Mesothelial cell of epicardium (in vitro differentiated cells): ENCODE measurements at places on chromosomes 5 and 9. TPM values are rescaled to one million over a fixed set of nuclear protein-coding genes. Genes with fewer than 3 reads are reported as not detected.

DNA sequence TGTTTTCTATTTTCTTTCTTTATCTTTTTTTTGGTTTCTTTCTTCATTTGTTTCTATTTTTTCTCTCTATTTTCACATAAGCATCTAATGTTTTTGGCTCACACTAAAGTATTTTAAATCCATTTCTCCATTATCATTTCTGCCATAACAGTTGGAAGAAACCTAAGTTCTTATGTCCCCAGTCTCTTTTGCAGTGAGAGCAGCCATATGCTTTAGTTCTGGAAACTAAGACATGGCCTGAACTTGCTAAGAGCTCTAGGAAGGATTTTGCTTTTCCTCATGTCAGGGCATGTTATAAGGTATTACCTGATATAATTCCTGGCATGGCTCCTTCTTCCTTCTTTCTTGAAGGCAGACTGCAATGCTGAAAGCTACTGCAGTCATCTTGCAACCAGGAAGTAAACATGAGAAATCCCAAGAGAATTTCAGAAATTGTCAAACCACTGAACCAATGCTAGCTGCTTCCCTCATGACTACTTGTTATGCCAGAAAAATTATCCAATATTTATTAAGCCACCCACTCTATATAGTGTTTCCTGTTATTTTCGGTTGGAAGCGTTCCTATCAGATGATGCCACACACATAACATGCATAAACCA, 171.1 kb downstream of the TAF11L14 start:
- no peak for DNase-seq

BRINP1 gene
- total RNA-seq, result 11.4 to 13.2 TPM (median 13.0 TPM) in 3 replicates

- no peak for DNase-seq
Measured at GRCh38 chr9:130232899-130233586, 32.5 kb upstream of the HMCN2 start.

- DNase-seq, result no peak
Measured at GRCh38 chr9:38029915-38030638, 39.0 kb downstream of the SHB start.

FAM200C gene
- 5.8 to 6.6 TPM (median 6.0 TPM) in 3 replicates for total RNA-seq

CATSPER3 gene
- 1.1 to 1.5 TPM (median 1.4 TPM) in 3 replicates for total RNA-seq

- DNase-seq, result no peak
Measured at GRCh38 chr5:93569300-93570160, 11.5 kb downstream of the NR2F1-AS1 start.

DNA sequence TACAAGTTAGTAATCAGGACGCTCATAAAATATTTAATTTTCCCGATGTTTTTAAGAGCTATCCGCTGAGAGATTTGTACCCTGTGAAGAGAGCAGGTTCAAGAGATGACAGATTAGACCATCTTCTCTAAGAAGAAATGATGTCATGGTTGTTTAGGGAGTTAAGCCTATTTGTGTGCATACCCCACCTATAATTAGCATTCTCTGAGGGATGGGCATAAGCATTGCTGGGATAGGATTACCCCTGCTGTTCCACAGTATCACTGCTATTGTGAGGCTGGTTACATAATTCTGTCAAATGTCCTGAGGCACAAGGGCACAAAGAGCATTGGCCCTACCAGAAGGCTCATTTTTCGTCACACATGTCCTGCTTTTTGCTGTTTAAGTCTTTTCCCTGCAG, 687.0 kb downstream of the CETN3 start:
- DNase-seq, result no peak

DNA sequence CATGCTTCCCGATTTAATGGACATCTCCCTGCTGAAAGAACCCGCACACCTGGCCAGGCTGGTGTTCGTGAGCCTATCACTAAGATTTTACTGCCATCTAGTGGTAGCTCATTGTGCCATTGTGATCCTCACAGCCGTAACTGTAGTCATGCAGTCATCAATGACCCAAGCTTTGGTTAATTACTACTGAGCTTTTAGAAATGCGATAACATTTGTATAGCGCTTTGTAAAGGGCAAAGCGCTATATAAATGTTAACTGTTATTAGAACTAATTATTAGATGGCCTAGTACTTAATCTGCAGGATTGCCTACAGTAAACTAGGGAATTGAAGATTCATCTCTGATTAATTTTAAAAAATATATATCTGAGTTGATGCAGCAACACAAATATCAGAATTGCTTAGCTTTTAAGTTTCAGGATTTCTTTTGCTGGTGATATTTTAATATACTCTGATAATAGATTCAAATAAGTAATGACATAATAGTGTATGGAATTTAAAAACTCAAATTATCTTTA, 90.2 kb downstream of the HACD4 start:
- DNase-seq, result no peak

DNA sequence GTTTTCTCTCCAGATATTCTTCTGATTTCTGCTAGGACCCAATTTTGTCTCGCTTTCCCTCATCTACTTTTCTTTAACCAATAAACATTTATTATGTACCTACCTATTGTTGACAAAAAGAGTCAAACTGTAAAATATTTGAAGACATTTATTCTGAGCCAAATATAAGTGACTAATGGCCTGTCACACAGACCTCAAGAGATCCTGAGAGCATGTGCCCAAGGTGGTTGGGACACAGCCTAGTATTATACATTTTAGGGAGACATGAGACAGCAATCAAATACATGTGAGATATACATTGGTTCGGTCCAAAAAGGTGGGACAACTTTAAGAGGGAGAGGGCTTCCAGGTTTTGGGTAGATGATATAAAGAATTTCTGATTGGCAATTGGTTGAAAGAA, 191.8 kb downstream of the NXNL2 start:
- no peak for DNase-seq

- DNase-seq, result no peak
Measured at GRCh38 chr5:138385660-138386059, 33.2 kb downstream of the KDM3B start.

DNA sequence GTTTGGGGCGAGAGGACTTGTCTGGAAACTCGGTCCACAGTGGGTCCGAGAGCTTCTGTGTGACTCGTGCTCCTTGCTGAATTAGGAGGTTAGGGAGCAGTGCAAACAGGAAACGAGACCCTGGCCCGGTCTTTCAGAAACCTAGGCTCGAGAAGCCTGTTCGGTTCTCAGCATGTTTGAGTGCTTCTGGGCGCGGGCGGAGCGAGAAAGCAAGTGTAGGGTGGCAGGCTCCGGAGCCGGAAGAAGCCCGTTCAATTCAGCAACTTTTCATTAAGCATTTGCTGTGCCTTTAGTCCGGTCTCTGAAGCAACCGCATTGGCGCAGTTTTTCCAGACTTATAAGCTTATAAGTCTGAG, 547 bp downstream of the CLTA start:
- DNase-seq, result no peak

- DNase-seq, result no peak
Measured at GRCh38 chr9:37033682-37034304, at the start of gene PAX5. PAX5 (minus strand) TSS chr9:37034268; CDS start chr9:37034031, 237 bp downstream.

GRCh38 chr9:116450378-116451139, 236.5 kb upstream of the TRIM32 start:
- no peak for DNase-seq

DNA sequence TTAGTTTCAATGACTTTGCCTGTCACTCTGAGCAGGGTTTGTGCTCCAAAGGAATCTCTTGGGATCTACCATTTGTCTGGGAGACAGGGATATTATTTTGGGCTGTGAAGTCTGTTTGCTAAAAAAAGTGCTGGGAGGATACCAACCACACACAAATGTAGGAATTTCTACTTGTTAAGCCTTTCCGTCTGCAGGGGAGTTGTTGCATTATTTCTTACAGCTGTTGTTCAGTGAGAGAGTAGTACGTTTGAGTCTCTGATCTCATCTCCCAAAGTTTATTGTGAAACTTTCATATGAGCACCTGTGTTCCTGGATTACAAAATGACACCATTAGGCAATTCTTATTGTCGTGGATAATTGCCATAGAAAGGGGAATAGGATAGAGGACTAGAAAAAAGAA, 78.3 kb upstream of the SEMA6A start:
- no peak for DNase-seq

- no peak for DNase-seq
Measured at GRCh38 chr5:1356873-1357787, 12.2 kb upstream of the CLPTM1L start.

GRCh38 chr9:32742296-32742695, 41.0 kb upstream of the TMEM215 start:
- DNase-seq, result no peak

DNA sequence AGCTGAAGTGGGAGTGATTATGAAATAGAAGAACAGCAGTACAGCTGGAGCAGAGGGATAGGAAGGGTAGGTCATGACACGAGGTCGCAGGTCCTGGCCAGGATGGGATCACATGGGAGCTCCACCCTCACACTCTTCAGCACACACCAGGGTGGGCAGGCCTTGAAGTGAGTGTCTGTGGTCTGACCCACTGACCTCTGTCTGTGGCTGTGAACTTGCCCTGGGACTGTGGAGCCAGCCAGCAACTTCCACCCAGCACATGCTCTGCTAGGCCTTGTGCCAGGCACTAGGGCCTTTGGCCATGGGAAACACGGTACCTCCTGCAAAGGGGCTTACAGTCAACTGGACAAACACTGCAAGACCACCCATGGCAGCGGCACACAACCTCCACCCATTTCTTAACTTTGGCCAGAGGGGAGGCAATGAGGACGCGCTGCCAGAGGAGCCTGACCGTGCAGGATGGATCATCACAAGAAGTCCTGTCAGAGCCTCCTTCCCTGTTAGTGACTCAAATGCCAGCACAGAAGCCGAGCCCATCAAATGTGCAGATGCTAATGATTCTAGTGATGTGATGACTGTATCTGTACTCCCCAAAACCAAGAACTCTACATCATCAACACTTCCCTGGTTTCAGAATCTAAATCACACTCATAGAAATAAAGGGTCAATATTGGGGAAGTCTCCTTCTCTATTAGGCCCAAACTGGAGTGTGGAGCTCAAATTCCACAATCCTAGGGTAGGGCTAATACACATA, 113.6 kb downstream of the DPYSL3 start:
- DNase-seq, result no peak

- DNase-seq, result no peak
Measured at GRCh38 chr5:64339769-64340168, 166.0 kb upstream of the RGS7BP start.

TBC1D13 gene
- 34.9 to 37.8 TPM (median 35.4 TPM) in 3 replicates for total RNA-seq

DNA sequence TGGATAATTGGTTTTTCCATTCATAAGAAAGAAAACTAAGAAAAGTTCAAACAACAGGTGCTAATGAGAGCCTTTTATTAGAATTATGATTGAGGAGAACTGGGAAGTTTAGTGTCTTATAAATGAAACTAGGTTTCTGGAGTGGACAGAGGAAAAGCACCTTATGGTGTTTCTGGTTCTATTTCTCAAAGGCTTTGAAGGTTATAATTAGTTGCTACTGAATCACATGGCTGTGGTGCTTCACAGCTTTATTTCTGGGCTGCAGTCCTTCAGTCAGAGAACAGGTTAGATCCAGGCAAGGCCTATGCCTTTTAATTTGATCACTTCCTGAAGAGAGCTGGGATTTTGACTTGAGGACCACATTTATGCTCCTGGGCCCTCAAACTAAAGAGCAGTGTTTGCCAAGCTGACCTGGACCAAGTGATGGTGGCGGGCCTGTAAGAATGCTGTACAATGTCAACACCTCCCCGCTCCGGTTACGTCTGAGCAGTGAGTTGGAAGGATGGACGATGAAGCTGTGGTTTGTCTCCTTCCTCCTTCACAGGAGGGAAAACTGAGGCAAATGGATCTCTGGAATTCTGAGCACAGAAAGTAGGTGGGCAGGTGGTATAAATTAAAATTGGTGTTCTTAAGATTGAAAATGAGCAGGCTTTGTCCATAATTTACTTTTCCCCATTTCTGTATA, 56.0 kb downstream of the ZNF462 start:
- no peak for DNase-seq

DNA sequence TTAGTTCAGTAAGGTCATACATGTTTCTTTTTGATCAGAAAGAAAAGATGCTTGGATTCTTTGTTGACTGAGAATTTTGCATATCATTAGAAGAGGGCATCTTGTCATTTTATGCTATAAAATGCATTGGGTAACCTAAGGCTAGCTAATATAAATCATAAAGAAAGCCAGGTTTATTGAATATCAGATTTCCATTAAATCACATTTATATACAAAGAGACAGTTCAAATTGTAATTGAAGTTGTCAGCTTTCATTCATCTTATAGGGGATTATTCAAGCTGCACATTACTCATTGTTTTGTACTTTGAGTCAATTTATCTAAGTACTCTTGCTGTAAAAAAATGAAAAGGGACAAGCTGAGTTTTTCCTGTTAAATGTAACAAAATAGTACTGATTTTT, 259.1 kb upstream of the CDH12 start:
- no peak for DNase-seq

DNA sequence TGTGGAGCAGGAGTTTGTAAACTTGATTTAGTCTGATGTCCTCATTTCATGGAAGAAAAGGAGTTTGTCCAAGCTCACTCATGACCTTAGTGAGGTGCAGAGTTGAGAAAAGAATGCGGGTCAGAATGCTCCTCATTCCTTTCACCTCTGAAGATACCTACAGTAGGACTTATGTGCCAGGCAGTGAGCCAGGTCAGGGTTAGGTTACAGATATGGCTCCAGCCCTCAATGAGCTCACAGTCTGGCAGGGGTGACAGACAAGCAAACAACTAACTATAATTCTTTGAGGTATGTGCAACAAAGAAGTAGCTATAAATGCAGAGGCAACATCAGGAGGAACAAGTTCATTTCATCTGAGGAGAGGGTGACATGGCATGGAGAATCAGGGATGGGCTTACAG, 102.5 kb downstream of the SPATA31D1 start:
- DNase-seq, result no peak

ADAMTS13 gene
- 20.7 to 21.6 TPM (median 21.3 TPM) in 3 replicates for total RNA-seq

EGFLAM gene
- total RNA-seq, result 6.8 to 7.1 TPM (median 7.1 TPM) in 3 replicates

HOMER1 gene
- total RNA-seq, result 21.4 to 22.2 TPM (median 21.6 TPM) in 3 replicates

HRCT1 gene
- 0.72 to 1.2 TPM (median 1.0 TPM) in 3 replicates for total RNA-seq

DNM1 gene
- total RNA-seq, result 86.8 to 98.6 TPM (median 89.2 TPM) in 3 replicates

GRCh38 chr5:96537386-96537785, 104.3 kb upstream of the PCSK1 start:
- no peak for DNase-seq

DNA sequence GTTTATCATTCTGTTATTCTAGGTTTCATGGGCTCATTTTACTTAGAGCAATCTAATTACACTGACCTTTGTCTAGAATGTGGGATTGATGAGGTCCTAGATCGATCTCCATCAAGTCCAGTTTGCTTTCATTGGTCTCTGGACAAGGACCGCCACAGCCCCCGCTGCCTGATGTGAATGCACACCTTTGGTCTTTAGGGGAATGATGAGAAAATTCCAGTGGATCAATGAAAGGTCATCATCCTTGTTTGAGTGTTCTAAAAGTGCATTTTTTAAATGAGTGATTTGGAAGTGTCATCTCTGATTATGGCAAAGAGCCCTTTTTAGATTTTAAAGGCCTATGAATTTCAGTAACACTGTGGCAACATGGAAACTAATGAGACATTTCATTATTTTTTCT, 2.2 kb upstream of the ANKH start:
- no peak for DNase-seq

- DNase-seq, result no peak
Measured at GRCh38 chr5:95130941-95131340, 154.0 kb downstream of the MCTP1 start.

- no peak for DNase-seq
Measured at GRCh38 chr9:124810663-124811355, 33.9 kb downstream of the OLFML2A start.

ZFP37 gene
- 8.2 to 9.3 TPM (median 8.9 TPM) in 3 replicates for total RNA-seq

SMIM33 gene
- not detected in 3 replicates for total RNA-seq

GRCh38 chr5:168807287-168807686, 228.1 kb upstream of the PANK3 start:
- no peak for DNase-seq

- no peak for DNase-seq
Measured at GRCh38 chr9:28808042-28808441, 1234.8 kb upstream of the C9orf72 start.
